Left ventricle myocardium inferior (tissue), 1 donor: ENCODE measurements at places on chromosomes 11 and 22. TPM values are rescaled to one million over a fixed set of nuclear protein-coding genes. Genes with fewer than 3 reads are reported as not detected.

GRCh38 chr11:81026032-81026431, 1585.2 kb upstream of the TENM4 start:
- no peak overlapping the region for H3K27ac ChIP-seq
- H3K36me3 ChIP-seq: no peaks in the 10 kb centered on the region
- H3K4me1 ChIP-seq: no peaks in the 10 kb centered on the region
- no peak overlapping the region for H3K4me3 ChIP-seq

GRCh38 chr22:46619830-46620501, at the start of gene GRAMD4:
GRAMD4 (plus strand) TSS chr22:46620386; CDS start chr22:46626800, 6,414 bp downstream.
- H3K4me3 ChIP-seq: peak within 1 kb of the TSS; percentile 11
- H3K27ac ChIP-seq: peak within 1 kb of the TSS; percentile 87
- peak; percentile 74 for DNase-seq
- H3K4me1 ChIP-seq: peaks cover 76% of the 10 kb centered on the region
- no peaks in the 10 kb centered on the region for H3K36me3 ChIP-seq

GRCh38 chr22:26534171-26534855, 22.0 kb upstream of the TFIP11 start:
- H3K4me3 ChIP-seq: no peak overlapping the region
- H3K27ac ChIP-seq: no peak overlapping the region
- peaks cover 15% of the 10 kb centered on the region for H3K4me1 ChIP-seq
- no peaks in the 10 kb centered on the region for H3K27me3 ChIP-seq

DNA sequence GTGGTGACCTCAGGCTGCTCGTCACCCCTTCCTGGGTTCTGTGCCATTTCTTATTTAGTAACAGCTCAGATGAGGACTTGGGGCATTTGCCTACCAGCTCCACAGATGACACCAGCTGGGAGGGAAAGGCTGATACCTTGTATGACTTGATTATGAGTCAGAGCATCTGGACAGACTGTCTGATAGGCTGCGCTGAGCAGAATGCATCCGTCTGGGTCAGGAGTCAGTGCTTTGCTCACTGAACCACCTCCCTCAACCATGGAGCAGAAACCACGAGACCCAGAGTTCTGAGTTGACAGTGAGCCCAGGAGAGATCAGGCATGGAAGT, 6.8 kb downstream of the ST14 start:
- no peak overlapping the region for H3K27ac ChIP-seq
- H3K4me3 ChIP-seq: no peak overlapping the region
- H3K36me3 ChIP-seq: no peaks in the 10 kb centered on the region

DNA sequence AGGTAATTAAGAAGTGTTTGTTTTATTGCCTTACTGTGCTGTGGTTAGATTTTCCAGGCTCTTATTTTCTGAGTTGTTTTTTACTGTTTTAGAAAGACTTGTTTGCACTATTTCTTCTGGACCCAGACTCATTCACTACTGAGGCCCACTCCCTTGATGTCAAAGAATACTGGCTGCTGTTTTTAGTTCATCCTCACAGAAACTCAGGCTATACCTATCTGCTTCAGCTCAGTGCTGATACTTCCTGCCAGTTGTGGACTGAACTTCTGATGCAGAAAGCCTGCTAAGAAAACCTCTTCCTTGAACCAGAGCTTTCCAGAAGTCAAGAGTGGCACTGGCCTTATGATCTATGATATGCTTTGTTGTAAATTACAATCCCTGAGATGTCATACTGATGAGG, 15.9 kb upstream of the PIK3IP1 start:
- no peaks in the 10 kb centered on the region for H3K36me3 ChIP-seq
- no peaks in the 10 kb centered on the region for H3K27me3 ChIP-seq
- no peak overlapping the region for H3K27ac ChIP-seq
- no peak for DNase-seq

The MGAT3 gene
- 3.2 TPM for total RNA-seq

DNA sequence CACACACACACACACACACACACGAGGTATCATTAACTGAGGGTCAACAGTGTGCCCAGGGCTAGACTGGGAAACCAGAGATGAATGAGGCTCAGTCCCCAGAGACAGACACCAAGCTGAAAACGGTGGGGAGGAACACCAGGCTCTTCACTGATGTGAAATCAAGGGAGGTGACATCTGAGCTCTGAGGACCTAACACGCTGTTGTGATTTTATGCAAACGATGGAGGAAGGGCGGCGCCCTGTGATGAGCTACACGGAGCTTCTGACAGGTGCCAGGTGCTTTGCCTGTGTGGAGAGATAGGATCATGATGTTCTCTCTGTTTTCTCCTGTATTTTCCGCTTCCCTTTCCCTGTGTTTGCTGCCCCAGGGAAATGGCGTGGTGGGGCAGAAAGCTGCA, 6.5 kb upstream of the CYB5R3 start:
- H3K27me3 ChIP-seq: no peaks in the 10 kb centered on the region
- no peak overlapping the region for H3K4me3 ChIP-seq
- H3K4me1 ChIP-seq: no peaks in the 10 kb centered on the region
- H3K36me3 ChIP-seq: no peaks in the 10 kb centered on the region
- DNase-seq: no peak
- no peak overlapping the region for H3K27ac ChIP-seq

DNA sequence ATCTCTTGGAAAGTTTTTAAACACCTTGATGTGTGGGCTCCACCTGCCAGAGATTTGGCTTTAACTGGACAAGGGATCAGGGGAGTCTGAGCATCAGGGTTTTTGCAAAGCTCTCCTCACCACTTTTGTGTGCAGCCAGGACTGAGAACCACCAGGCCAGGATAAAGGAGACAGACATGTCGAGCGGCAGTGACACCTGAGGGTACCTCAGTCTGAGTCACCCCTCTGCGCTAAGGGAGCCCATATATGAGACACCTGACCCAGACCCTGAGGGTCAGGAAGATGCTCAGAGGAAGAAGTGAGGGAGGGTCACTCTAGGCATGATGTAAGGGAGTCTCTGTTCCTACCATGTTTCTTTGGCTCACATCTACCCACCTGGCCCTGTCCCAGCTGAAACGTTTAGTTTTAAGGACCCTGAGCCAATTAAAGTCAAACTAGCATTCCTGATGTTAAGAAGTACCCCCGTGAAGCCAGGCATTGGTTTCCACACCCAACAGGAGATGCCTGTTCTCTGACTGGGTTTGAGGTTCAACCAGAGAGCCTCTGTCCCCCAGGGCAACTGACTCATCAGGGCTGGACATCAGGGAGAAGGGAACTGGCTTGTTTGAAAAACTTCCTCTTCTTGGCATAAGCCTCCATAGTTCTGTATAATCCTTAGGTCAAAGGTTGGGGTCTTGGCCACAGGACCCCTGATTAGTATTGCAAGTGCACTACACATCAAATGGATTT, 72.4 kb upstream of the BIRC3 start:
- no peak for DNase-seq
- no peak overlapping the region for H3K4me3 ChIP-seq
- H3K36me3 ChIP-seq: no peaks in the 10 kb centered on the region
- H3K27me3 ChIP-seq: no peaks in the 10 kb centered on the region

- peak; percentile 44 for DNase-seq
- no peaks in the 10 kb centered on the region for H3K36me3 ChIP-seq
- H3K4me1 ChIP-seq: peaks cover 28% of the 10 kb centered on the region
- H3K27ac ChIP-seq: peak overlapping the region; percentile 82
- H3K27me3 ChIP-seq: peaks cover 10% of the 10 kb centered on the region
Observed at GRCh38 chr22:39349506-39349966, 255 bp upstream of the SYNGR1 start.

The TOLLIP gene
- total RNA-seq: 51.9 TPM

GRCh38 chr11:72848846-72849466, 34.7 kb downstream of the ATG16L2 start:
- no peaks in the 10 kb centered on the region for H3K27me3 ChIP-seq
- H3K27ac ChIP-seq: peak overlapping the region; percentile 6
- peaks cover 18% of the 10 kb centered on the region for H3K4me1 ChIP-seq

GRCh38 chr11:100674212-100674611, 12.9 kb upstream of the ARHGAP42 start:
- no peak overlapping the region for H3K27ac ChIP-seq
- H3K4me1 ChIP-seq: no peaks in the 10 kb centered on the region
- no peak for DNase-seq
- no peak overlapping the region for H3K4me3 ChIP-seq

DNA sequence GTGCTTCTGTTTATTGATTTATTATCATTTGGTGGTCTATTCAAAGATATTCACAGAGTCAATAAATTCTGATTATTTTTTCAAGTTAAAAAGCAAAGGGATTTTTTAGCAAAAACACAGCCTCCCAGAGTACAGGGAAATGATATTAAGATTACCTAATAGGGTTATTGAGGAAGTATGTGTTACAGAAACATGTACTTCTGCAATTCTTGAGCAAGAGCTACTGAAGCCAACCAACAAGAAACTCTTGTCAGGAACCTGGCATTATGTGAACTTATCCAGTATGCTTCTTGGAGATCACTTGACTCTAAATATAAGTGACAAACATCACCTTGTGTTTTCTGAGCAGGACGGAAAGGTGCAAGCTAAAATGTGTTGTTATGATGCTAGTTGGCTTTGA, 42.0 kb upstream of the CARD18 start:
- no peak overlapping the region for H3K4me3 ChIP-seq
- H3K27me3 ChIP-seq: no peaks in the 10 kb centered on the region
- H3K4me1 ChIP-seq: no peaks in the 10 kb centered on the region
- no peaks in the 10 kb centered on the region for H3K36me3 ChIP-seq
- no peak for DNase-seq

The APOC3 gene
- not detected for total RNA-seq

The LRRC55 gene
- 0.16 TPM for total RNA-seq

GRCh38 chr11:76271068-76271467, 64.8 kb upstream of the WNT11 start:
- H3K36me3 ChIP-seq: no peaks in the 10 kb centered on the region
- H3K27ac ChIP-seq: no peak overlapping the region
- no peak for DNase-seq
- no peak overlapping the region for H3K4me3 ChIP-seq

GRCh38 chr11:65660038-65660437, 2.7 kb downstream of the RELA start:
- peaks cover 66% of the 10 kb centered on the region for H3K36me3 ChIP-seq
- no peak overlapping the region for H3K4me3 ChIP-seq
- DNase-seq: no peak
- H3K27ac ChIP-seq: no peak overlapping the region
- H3K4me1 ChIP-seq: peaks cover 58% of the 10 kb centered on the region

DNA sequence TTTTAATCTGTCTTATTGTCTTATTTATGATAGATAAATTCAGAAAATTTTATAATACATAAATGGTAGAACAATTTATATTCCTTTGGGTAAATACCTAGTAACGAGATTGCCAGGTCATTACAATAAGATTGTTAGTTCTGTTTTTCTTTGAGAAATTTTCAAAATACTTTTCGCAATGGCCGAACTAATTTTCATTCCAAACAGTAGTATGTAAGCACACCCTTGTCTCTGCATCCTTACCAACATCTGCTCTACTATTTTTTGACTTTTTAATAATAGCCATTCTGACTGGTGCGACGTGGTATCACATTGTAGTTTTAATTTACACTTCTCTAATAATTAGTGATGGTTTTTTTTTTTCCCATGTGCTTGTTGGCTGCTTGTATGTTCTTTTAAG, 351.4 kb upstream of the LUZP2 start:
- no peaks in the 10 kb centered on the region for H3K36me3 ChIP-seq
- H3K4me1 ChIP-seq: no peaks in the 10 kb centered on the region
- H3K4me3 ChIP-seq: no peak overlapping the region
- H3K27me3 ChIP-seq: no peaks in the 10 kb centered on the region
